ENCODE measurements at places on chromosomes 4 and X.

- DNase-seq, result no peak
Measured at GRCh38 chr4:188854436-188854835, 715.2 kb downstream of the TRIML1 start.

DNA sequence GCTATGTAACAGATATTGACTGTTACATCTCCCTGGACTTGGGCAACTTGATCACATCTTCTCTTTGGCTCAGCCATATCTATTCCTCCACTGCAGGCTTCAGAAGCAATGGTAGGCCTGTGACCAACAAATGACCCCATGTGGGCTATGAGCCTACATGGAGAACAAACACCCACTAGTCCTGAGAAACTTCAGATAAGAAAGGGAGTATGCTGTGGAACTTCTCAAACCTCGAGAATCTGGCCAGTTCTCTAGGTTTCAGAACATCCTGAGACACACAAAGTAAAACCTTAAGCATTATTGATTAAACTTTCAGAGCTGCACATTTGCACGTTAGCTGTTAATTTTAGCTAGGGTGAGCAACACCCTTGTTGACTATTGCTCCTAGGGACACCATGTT is 16.3 kb downstream of the RBMX2 start:
- no peak for DNase-seq

- no peak for DNase-seq
Measured at GRCh38 chr4:40176602-40177001, 20.2 kb upstream of the RHOH start.

DNA sequence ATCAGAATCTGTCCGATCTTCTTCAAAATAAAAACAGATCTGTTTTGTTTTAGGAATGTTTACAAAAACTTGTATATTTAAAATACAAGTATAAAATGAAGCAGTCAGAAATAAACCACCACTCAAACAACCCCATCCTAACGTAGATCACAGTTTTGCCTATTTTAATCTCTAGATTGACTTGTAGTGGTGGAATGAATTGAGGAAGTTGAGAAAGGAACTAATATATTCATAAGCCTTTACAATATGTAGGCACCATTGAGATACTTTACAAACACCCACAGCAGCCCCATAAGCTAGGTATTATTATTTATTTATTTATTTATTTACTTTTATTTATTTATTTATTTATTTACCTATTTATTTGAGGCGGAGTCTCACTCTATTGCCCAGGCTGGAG is 52.3 kb upstream of the KLF3 start:
- no peak for DNase-seq

GRCh38 chrX:2584251-2585157 is 83.7 kb upstream of the DHRSX start:
- no peak for DNase-seq

- DNase-seq, result no peak
Measured at GRCh38 chr4:128387600-128388351, 100.2 kb upstream of the PGRMC2 start.

DNA sequence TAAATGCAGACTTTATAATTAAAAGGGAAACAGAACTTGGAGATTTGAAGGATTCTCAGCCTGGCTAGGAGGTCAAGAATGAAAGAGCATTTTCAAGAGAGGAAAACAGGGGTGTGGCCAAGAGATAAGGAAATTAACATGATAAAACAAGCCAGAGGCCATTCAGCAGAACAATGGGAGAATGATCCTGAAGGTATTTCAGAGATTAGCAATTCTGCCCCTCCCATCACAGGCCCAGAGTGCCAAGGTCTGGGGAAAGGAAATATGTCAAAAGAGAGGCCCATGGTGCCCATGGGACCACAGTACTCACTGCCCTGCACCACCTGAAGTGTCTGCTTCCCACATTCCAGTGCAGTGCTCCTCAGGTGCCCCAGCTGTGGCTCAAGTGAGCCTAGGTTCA is 188.5 kb upstream of the STS start:
- no peak for DNase-seq

- no peak for DNase-seq
Measured at GRCh38 chrX:24357106-24357505, 3.3 kb upstream of the SUPT20HL1 start.

GRCh38 chrX:119682019-119682989 is 10.7 kb downstream of the SEPTIN6 start:
- no peak for DNase-seq

- DNase-seq, result no peak
Measured at GRCh38 chrX:25158635-25159034, 142.9 kb upstream of the ARX start.

GRCh38 chr4:8274765-8275547 is 5.4 kb downstream of the HTRA3 start:
- no peak for DNase-seq

DNA sequence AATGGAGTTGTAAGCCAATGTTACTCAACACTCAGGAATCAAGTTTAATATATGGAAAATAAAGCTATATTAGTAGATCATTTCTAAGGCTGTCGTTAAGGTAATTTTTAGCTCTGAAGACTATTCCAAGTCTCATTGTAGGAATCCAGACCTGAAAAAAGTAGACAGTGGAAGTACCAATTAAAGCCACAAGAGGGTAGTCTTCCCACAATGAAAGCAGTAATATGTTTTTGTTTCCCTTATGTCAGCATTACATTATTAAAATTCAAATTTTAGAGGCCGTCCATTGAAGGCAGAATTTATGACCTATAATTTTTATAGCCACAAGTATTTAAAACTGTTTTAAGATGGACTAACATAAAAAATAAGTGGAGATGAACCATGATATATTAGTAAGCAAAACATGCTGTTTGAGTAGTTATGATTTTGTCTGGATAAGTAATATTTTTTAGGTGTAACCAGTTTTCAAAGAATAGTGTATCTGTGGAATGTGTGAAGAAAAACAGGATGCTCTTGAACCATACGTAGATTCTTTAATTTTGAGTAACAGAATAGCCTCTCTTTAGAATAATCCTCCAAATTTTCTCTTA is 372.6 kb upstream of the TECRL start:
- DNase-seq, result no peak

GRCh38 chrX:151753313-151754046 is 18.9 kb downstream of the CNGA2 start:
- no peak for DNase-seq
